Stimulated activated CD4-positive, alpha-beta T cell treated with anti-CD3 and anti-CD28 coated beads, TNF-alpha, amount 100 ng/mL, for 1 hour (primary cell): ENCODE measurements at places on chromosomes 5 and 9.

DNA sequence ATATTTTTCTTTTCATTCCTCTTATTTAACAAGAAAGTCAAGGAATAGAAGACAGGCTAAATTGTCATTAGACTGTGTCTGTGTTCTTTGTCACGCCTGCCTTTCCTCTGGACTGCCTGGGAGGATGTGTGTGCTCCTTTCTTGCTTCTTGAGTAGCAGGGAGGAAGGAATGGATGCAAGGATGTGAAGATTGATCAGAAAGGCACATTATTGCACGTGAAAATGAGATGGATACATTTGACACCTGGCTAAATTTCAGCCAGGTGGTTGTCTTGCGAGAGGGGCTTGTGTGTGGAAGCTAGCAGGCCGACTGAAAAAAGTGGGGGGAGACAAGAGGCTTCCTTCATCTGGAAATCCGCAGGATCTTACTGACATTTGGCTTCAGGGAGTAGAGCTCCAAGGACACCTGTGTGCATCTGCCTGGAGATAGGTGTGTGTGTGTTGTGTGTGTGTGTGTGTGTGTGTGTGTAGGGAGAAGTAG lies 200.1 kb downstream of the MEF2C start:
- DNase-seq, result no peak

GRCh38 chr9:88792502-88792901 lies 198.8 kb upstream of the S1PR3 start:
- DNase-seq, result no peak

DNA sequence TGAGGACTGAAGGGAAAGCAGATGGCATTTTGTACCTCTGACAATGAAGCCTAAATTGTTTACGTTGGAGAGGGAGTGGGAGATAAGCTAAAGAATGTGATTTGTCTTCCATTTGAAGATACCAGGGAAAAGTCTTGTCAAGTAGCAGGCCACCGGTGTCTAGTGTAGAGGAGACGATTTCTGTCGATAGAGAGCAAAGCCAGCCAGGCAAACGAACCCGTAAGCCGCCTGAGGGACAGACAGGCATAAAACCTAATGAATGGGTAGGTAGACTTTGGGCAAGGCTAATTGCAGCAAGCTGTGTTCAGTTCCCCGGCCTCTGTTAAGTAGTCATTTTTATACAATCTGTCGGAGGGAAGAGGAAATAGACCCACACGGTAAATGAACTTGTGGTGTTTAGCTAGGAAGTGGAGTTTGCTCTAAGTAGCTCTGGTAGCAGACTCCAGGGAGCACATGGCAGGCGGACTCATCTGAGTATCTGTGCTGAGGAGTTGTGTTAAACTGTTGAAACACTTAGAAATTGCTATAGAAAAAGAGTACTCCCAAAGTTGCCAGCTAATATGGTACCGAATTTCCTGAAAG lies 28.8 kb downstream of the SMARCA2 start:
- DNase-seq, result no peak

DNA sequence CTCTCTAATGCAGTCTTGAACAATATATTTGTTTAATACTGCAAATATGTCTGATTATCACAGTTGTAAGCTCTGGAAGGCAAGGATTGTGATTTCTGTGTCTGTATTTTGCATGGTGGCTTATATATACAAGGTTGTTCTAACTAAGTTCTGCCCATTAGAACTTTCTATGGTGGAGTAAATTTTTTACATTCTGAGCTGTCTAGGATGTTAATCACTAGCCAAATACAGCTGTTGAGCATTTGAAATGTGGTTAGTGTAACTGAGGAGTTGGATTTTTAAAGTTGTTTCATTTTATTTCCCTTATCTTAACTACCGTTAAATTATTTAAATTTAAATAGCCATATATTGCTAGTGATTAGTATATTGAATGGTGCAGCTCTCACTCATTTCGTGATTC lies 64.3 kb upstream of the DMRTA1 start:
- no peak for DNase-seq

DNA sequence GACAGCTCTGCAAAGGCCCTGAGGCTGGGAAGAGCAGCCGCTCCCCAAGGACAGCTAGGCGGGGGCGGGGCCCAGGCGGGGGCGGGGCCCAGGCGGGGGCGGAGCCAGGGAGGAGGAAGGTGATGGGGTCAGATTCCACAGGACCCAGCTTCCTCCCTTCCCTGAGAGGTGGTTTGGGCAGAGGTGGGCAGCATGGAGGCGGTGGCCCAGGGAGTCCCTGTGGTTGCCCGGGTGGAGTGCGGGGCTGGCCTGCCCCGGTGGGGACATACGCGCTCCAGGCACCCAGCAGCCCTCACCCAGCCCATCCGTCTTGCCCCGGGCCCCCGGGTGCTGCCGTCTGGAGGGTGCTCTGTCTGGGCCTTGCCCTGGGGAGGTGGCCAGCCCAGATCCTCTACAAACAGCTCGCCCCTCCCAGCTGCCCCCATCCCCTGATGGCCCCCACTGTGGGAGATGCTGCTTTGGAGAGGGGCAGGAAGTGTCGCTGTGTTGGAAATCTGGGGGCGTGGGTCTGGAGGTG lies 11.0 kb upstream of the RNU6ATAC start:
- no peak for DNase-seq

DNA sequence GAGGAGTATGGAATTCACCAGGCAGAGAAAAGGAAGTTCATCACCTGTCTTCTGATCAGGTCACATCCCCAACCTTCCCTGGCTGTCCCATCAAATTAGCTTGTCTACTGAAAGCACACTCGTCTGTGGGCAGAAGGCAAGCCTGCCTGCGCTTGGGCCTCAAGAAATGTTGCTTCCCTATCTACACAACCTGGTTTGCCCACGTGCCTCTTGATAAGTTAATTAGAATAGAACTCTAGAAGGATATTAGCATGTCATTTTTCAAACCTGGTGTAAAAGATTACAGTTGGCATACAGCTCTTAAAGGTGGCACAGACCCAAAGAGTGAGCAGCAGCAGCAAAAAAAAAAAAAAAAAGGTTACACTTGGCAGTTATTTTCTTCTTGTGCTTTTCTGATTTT lies 5.1 kb downstream of the TTC23L start:
- DNase-seq, result no peak

DNA sequence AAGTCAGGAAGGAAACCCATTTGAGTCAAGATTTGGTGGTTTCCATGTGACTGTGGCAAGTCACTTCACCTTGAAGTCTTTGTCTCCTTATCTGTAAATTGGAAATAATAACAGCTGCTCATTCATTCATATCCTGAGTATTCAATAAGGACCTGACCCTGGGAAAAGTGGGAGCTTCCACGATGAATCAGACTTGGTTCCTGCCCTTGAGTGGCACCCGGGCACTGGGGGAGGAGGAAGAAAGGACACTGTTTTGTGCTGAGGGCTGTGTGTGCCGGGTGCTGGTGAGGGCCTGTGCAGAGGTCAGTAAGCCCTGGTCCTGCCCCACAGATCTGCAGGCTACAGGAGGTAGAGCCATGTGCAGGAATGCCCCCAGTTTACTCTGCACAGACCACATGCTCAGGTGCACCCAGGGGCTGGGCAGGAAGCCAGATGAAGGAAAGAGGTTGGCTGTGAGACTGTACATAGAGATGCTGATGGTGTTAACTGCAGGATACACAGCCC lies 6.8 kb downstream of the NDST1 start:
- DNase-seq, result no peak

DNA sequence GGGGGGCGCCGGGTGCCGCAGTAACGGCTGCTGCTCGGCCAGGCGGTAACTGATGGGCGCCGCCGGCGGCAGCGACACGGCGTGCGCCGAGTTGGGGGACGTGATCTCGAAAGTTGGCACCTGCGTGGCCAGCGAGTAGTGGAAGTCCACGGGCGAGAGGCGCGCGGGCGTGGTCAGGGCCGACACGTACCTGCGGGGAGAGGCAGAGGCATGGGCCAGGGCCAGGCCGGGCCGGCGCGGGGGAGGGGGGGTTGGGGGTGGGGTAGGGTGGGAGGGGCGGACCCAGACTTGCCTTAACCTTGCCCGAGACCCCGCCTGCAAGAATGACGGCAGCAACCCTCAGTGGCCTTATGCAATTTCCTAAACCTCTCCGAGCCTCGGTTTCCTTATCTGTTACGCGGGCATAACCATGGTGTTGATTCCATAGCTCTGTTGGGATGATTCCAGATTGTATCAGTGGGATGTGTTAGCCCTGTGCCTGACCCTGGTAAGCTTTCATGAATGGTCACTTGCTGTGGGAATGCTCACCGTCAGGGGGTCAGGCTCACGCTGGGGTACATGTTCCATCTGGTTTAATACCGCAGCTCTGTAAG lies 53.0 kb downstream of the PSD2 start:
- no peak for DNase-seq

DNA sequence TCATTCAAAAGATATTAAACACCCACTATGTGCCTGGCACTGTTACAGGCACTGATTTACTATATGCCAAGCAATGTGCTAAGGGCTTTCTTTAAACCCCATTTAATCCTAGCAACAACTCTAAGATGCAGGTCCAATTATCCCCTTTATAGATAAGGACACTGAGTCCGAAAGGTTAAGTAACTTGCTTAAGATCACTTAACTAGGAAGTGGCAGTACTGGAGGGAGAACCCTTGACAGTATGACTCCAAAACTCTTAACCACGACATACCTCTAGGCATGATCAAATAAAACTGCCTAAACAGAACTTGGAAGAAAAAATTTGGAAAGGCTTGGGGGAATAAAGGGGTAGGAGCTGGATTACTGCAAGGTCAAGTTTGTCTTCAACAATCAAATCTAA lies 1.7 kb downstream of the RAB14 start:
- no peak for DNase-seq

- DNase-seq, result peak; percentile 21
Observed at GRCh38 chr9:136847826-136848392, 1.3 kb upstream of the PHPT1 start.

GRCh38 chr5:172564883-172565282 lies 76.2 kb upstream of the NEURL1B start:
- no peak for DNase-seq

DNA sequence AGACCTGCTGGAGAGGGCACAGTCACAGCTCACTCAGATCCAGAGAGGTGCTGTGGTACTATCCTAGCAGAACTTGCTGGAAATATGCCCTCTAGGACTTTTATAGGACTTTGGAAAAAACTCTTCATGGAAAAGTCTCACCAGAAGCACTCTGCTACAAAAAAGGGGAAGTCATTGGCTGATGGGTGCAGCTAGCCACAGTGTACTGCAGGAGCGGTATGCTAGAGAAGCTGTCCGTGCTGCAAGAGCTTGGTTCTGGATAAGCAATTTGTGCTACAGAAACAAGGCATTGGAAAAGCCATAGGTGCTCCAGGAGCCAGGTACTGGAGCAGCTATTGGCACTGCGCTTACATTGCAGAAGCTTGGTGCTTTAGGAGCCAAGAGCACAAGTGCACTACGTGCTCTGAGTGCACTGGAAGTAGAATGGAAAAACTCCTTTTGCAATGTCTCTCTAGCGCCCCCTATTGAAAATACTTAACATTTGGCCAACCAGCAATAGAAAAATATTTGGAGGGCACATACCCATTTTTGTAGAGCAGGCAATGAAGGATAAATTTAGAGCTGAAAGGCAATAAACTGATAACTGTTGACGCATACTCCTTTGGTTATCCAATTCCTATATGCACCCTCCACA lies 83.4 kb downstream of the MEGF10 start:
- no peak for DNase-seq

DNA sequence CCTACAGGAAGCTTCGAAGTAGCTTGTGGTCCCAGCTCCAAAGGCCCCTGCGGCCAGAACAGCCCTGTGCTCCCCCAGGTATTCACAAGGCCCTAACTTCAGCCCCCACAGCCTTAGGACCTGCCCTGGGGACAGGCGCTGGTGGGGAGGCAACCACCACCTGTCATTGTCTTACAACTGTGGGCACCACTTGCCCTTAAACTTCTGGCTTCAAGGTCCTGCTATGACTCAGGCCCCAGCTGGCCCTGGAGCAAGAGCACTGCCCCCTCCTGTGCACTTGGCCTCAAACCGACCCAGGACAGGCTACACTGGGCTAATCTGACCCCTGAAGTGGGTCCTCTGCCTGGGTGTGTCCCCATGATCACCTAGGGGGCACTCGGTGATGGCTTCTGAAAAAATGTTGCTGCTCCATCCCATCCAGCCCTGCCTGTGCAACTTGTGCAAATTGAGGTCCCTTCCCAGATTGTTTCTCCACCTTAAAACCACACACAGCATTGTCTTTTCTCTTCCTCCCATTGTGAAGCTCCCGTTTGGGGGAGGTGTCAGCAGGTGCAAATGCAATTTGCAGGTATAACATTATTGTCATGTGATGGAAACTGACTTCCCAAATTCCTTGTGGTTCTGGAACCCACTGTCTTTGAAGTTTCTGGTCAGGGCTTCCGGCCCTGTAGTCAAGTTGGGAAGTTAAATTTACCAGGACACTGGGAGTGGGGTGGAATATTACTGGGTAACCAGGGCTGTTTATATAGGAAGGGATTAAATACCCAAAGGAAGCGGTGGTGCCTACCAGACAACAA lies 1.1 kb upstream of the PROB1 start:
- no peak for DNase-seq

GRCh38 chr5:177489119-177489716 lies 8.2 kb downstream of the PDLIM7 start:
- no peak for DNase-seq

GRCh38 chr5:96431376-96432187 lies 1.5 kb downstream of the PCSK1 start:
- no peak for DNase-seq

GRCh38 chr5:55597014-55597981 lies 62.5 kb upstream of the PLPP1 start:
- no peak for DNase-seq

GRCh38 chr5:72955143-72955767 lies 586 bp upstream of the FCHO2 start:
- DNase-seq, result no peak

- DNase-seq, result no peak
Observed at GRCh38 chr9:84841931-84842330, 172.4 kb downstream of the NTRK2 start.

DNA sequence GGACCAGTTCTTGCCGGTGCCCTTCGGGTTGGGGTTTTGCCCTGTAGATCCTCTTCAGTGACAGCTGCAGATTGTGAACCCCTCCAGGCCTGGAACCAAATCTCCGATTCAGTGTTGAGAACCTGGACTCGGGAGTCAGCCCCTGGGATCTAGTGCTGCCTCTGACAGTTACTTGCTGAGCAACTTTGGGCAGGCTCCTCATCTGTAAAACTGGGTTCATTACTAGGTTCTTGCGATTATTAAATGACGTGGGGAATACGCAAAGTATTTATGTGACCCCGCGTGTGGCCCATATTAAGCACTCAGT lies 600 bp downstream of the ERCC6L2 start:
- DNase-seq, result no peak
